Femur (tissue), 1 donor: ENCODE measurements at places on chromosomes 7 and 10.

DNA sequence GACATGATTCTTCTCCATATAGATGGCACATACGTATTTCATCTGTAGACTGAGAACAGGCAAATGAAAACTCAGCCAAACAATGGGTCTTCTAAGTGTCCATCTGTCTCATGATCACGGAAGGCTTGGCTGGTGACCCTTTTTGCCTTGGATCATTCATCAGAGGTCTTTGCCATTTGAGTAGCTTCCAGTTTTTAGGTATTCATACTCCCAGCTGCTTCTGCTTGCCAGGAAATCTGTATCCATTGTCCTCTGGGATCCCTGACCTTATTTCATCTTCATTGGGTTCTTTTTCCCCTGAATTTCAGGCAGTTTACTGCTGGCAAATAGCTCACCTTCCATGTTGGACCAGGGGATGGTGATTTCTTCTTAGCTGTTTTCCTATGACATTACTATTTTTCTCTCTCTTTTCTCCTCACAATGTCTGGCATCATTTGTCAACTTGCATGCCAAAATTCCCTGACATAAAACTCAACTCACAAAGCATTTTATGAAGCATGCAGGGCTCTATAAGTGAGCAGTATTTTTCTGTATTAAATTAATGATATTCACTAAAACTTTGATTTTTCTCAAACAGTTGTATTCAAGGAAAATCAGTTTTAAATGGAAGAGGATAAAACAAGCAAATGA is 241.2 kb downstream of the DNAJB9 start:
- DNase-seq, result peak; percentile 25

DNA sequence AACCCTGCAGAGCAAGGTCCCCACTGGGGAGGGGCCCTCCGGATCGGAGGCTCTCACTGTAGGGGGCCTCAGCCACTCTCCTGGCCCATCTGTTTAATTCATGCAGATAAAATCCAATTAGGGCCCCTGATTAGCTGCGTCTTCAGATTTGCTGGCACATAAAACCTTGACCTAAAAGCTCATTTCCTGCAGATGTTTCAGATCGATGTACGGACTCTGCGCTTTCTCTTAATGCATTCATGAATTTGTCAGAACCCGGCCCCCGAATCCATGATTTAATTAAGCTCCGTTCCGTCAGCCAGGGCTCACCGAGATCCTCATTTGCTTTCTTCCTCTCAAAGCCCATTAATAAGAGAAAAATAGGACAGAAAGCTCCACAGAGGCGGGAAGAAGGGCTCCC is 40.0 kb upstream of the FOXL3 start:
- no peak for DNase-seq

DNA sequence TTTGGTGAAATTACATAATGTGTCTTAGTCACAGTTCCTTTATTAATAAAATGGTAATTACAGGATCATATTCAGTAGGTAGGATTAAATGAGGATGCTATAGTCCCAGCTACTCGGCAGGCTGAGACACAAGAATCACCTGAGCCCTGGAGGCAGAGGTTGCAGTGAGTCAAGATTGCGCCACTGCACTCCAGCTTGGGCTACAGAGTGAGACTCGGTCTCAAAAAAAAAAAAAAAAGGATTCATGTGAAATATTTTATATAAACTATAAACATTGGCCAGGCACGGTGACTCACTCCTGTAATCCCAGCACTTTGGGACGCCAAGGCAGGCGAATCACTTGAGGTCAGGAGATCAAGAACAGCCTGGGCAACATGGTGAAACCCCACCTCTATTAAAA is 197.9 kb downstream of the IMMP2L start:
- DNase-seq, result no peak

DNA sequence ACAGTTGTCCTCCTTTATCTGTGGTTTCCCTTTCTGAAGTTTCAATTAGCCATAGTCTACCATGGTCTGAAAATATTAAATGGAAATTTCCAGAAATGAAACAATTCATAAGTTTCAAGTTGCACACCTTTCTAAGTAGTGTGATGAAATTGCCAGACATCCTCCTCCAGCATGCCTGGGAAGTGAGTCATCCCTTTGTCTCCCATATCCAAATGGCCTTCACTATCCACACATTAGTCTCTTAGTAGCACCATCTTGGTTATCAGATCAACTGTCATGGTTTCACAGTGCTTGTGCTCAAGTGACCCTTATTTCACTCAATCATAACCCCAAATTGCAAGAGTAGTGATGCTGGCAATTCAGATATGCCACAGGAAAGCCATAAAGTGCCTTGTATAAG is 83.4 kb upstream of the PPP1R9A start:
- no peak for DNase-seq

GRCh38 chr7:32319012-32319382 is 171.2 kb downstream of the LSM5 start:
- DNase-seq, result no peak

GRCh38 chr10:66964946-66965345 is 39.1 kb downstream of the LRRTM3 start:
- no peak for DNase-seq

GRCh38 chr10:62163024-62163423 is 105.6 kb downstream of the RTKN2 start:
- DNase-seq, result no peak

- DNase-seq, result peak; percentile 76
These were observed 158.9 kb downstream of the EGFR start for GRCh38 chr7:55177589-55178261.

GRCh38 chr7:44323381-44324203 is 1.8 kb downstream of the CAMK2B start:
- DNase-seq, result no peak

GRCh38 chr10:22761569-22762220 is 47.3 kb upstream of the PIP4K2A start:
- DNase-seq, result no peak

DNA sequence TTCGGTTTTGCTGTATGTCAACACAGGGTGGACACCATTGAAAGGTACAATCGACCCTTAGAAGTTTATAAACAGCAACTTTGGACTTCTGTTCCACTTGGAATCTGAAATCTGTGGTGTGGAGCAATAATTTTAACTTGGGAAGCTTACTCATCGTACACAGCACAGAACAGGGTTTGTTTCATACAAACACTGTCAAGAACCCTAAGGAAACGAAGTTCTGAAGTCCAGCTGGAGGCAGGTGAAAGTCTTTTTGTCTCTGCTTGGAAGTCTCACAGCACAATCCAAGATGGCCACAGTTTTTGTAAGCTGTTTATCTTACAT is 31.5 kb downstream of the NMT2 start:
- DNase-seq, result no peak

- DNase-seq, result peak; percentile 25
These were observed 38.6 kb upstream of the CNPY1 start for GRCh38 chr7:155584763-155585531.

- DNase-seq, result no peak
These were observed 14.7 kb downstream of the CFAP58 start for GRCh38 chr10:104368381-104368780.

GRCh38 chr10:73416571-73416970 is 2.7 kb upstream of the ANXA7 start:
- no peak for DNase-seq

DNA sequence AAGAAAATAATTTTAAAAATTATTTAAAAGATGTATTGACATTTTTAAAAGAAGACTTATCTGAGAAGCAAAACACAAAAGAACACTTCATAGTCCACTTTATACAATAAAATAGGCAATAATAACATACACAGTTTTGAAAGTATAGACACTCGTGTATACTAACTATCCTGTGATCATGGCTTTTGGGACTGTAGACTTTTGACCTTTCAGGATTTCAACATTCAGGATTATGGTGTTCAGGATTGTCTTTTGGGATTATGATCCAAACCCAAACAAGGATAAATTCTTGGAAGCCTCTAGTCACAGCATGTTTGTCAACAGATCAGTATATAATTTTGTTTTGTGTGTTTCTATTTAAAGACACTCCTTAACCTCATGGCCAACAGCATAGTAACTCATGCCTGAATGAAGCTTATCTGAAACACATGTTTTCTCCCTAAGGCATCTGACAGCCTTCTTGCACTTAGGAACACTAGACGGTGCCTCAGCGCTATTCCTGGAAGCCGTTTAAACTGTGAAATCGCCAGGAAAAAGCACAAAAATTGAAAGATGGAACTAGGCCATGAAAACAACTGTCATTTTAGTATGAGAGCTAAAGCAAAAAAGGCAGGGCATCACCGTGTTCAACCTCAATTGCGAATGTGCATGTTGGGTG is 29.9 kb downstream of the GSAP start:
- DNase-seq, result peak; percentile 55

DNA sequence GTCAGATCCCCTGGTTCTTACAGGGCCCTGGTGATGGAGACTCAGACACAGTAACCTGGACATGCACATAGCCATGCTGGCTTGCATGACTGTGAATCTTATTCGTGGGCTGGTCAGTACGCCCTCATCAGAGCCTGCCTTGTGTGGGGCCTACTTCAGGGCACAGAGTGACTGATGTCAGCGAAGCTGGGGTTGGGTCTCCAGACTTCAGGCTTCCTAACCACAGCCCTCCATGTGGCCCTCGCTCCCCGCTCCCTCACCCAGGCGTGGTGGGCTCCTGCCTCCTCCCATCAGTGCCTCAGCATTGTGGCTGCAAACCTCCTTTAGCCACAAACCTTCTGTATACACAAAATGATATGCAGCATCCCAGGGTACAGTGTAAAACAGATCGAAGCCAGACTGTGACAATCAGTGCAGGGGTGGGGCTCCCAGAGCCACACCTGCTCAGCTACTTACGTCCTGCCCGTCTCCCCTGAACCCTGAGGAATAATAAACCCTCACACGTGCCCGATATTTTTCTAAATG is 7.1 kb upstream of the C10orf105 start:
- no peak for DNase-seq

GRCh38 chr10:107767185-107767584 is 602.7 kb upstream of the SORCS1 start:
- no peak for DNase-seq

DNA sequence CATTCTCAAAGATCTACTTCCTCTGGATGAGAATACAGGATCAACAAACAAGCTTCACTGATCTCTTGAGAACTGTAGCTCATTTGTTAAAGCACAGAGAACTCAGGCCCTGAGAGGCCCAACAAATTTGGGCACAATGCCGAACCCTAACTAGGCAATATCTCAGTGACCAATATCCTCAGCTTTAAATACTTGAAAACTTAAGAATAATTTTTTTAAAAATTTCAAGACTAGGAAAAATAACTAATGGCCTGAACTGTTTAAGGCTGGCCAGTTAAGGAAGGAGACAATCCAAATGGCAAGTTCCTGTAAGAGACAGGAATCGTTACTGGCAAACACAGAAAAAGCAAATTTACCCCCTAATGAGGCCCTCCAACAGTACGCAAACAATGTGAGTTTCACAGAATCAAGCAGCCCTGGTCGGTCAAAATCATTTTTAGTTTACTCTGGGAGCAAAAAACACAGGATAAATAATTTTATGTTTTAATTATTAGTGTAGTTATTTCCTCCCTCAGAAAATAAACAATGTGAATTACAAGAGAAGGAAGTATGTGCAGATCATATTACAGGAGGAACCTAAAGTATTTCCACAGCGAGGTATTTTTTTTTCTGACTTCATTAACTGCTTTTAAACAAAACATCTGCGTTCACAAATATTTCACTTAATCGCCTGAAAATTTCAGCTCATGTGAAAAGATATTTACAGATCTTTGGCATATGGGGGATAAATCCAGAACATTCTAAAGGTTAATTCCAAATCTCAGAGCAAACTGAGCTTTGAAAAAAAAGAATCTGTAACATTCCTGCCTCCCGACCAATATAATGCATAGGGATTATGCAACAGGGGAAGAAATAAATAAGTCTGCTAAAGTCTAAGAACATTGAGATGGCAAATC is 39.5 kb downstream of the NT5C2 start:
- no peak for DNase-seq

DNA sequence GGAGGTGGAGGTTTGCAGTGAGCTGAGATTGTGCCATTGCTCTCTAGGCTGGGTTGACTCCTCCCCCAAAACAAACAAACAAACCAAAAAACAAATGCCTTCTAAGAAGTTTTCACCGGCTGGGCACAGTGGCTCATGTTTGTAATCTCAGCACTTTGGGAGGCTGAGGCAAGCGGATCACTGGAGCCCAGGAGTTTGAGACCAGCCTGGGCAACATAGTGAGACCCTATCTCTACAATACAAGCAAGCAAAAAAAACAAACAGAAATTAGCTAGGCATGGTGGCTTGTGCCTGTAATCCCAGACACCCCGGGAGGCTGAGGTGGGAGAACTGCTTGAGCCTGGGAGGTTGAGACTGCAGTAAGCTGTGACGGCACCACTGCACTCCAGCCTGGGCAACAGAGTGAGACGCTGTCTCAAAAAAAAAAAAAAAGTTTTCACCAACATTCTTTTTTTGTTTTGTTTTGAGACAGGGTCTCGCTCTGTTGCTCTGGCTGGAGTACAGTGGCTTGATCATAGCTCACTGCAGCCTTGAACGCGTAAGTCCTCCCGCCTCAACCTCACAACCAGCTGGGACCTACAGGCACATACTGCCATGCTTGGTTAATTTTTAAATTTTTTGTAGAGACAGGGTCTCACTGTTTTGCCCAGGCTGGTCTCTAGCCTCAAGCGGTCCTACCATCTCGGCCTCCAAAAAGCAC is 1.3 kb upstream of the ZAN start:
- no peak for DNase-seq

GRCh38 chr10:50536617-50537240 is 87.0 kb downstream of the SGMS1 start:
- DNase-seq, result no peak

DNA sequence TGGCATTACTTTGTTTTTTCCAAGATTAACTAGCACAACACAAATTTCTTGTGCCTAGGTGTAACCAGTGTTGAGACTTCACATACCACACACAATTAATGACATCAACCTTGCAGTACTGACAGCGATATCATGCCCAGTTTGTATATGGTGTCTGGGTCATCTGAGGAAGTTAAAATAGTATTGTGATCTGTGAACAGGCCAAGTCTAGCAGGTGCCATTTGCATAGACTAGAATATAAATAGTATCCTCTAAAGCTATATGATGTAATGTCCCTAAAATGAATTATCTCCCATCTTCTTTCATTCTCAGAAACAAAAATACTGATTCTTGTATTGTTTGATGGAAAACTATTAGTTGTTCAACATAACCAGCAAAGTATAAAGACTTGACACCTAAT is 175.8 kb upstream of the KAT6B start:
- no peak for DNase-seq

DNA sequence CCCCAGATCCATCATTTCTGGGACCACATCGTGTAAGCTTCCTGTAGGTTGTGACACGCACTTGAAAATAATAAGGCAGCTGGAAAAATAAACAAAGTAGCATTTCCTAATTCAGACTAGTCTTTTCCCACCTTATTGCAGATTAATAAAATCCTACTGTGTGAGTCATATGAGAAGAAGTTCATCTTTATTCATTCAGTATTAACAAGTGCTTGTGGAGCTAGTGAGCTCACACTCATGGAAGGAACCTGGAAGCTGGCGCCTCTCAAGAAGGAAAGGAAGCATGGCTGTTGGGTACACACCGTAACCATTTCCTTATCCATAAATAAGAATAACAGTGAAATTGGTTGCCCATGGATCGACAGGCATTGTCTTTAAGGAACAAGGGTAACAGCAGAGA is 152.6 kb upstream of the PFKP start:
- DNase-seq, result no peak

- no peak for DNase-seq
These were observed 163.7 kb downstream of the ARL4A start for GRCh38 chr7:12851142-12851541.
